Activated T-helper 9 cell treated with anti-CD3 and anti-CD28 coated beads, Interleukin-2, amount 50 U/mL, for 16 hours (primary cell): ENCODE measurements at places on chromosomes 2 and 18.

DNA sequence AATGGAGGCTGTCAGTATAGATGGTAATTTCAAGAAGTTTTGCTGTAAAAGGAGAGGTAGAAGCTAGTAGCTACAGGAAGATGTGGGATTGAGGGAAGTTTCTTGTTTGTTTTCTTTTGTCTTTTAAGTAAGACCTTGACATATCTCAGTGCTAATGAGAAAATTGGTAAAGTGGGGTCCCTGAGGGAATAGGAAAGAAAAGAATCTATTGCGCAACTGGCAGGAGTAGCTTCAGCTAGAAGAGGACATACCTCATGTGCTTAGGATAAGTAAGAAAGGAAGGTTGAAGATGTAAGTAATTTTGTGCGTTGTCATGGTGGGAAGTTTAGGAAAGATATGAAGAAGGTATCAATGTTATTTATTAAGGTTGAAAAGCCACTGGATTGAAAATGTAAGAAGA is 8.4 kb upstream of the IKZF2 start:
- no peak for DNase-seq

DNA sequence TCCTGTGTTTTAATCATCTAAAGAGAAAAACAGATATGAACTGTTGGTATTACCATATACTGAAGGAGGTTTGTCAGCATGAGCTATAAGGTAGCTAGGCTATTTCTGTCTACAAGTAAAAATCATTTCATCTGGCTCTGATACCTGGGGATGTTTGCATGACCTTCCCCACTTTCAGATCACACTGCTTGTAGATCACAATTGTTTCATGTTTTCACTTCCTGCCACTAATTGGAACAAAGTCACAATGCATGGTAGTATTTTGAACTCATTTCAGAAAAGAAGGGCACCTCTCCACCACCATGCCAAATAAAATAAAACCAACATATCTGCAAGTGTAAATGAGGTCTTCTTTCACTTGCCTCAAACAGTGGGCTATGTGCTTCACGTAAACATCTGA is 37.8 kb downstream of the NYAP2 start:
- no peak for DNase-seq

- no peak for DNase-seq
Measured at GRCh38 chr2:3476321-3476984, 42.9 kb downstream of the ADI1 start.

DNA sequence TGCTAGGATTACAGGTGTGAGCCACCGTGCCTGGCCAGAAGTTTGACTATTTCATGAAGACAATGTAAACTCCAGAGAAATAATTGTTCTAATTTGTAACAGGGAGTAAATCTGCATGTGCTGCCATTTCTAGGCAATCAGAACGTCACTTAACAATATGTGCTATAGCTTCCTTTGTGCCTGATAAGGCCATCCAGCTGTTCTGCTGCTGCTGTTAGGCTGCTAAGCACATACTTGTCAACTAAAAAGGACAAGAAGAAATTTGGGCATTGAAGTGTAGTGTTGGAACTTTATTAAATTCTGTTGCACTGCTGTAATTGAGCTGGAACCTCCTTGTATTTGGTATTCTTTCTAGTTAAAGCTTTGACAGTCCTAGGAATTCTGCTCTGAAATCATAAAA is 57.1 kb downstream of the KIAA1328 start:
- no peak for DNase-seq

DNA sequence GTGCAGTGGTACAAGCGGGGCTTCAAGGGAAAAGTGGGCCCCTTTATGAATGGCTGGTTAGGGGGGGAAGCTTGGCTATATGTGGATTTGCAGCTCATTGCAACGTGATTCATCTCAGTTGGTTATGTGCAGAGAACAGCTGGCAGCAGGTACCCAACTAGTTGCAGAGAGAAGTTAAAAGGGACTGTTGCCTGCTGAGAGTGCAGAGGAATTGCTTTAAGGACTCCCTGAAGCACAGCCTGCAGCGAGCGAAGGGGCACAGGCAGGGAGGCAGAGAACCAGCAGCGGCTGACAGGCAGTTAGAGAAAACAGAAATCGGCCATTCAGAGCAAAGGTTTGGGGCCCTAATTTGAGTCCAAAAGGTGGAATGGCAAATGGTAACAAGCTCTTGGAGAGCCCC is 278.2 kb upstream of the LYPD1 start:
- no peak for DNase-seq
